ENCODE measurements at places on chromosomes 1 and 21.

DNA sequence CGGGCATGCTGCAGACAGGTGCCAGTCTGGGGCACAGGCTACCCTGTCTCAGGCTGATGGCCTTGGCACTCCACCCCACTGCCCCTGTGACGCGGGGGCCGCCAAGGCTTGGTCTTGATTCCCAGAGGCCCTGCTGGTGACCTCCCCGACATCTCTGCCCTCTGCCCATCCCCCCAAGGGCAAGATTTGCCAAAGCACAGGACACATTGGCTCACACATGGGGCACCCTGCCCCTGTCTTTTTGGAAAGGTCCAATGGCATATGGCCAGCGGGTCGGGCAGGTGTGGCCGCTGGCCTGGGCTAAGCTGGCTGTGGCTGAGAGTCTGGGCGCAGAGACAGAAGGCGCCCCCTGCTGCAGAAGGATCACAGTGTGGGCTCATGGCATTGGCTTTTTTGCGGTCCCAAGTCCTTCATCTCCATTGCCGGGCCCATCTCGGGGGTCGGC, 4.6 kb downstream of the MIB2 start:
- DNase-seq, result no peak

DNA sequence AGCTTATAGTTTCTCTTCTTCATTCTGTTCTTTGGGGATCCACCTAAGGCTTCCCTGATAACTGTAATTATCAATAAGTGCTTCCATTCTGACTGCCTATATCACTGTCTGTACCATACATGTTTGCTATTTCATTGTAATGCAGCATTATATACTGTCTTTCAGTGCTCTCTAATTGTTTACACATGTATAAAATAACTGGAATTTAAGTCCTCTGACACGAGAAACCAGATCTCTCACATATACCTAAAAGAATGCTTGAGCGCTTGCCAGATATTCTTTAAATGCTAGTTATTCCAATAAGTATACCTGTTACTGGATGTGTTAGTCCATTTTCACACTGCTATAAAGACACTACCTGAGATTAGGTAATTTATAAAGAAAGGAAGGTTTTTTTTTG, 34.7 kb downstream of the CELF3 start:
- no peak for DNase-seq

GRCh38 chr1:160726114-160726497, 12.9 kb upstream of the SLAMF7 start:
- no peak for DNase-seq

GRCh38 chr1:2645776-2646175, 13.0 kb upstream of the MMEL1 start:
- no peak for DNase-seq

- peak; percentile 49 for DNase-seq
Observed at GRCh38 chr1:226133504-226134123, 52.9 kb downstream of the ACBD3 start.

GRCh38 chr21:14542638-14543037, 3.5 kb downstream of the SAMSN1 start:
- no peak for DNase-seq

DNA sequence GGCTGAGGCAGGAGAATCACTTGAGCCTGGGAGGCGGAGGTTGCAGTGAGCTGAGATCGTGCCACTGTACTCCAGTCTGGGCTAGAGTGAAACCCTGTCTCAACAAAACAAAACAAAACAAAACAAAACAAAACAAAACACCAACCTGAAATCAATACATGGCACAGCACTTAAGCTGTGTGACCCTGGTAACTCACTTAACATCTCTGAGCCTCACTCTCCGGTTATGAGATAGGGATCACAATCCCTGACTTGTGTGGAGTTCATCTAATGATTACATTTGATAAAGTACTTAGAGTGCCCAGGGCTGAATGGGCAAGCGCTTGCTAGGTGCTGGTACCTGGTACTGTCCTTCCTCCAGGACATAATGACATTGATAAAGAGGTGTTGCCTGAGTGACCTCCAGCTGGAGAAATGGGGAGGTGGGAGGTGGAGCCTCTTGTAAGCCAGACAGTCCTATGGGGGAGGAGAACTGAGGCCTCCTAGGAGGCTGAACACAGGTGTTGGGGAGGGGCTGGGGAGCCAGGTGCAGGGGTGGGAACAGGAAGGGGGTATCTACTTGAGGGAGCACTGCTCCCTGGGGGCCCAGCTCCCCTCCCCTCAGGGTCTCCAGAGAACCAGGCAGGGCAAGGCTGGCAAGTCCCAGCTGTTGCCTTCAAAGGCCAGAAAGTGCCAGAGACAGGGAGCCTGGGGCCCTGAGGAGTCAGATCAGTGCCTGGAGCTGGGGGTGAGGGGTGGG, 17.9 kb downstream of the FOXO6 start:
- no peak for DNase-seq

- DNase-seq, result no peak
Observed at GRCh38 chr21:42051788-42052187, 19.3 kb upstream of the UMODL1 start.

- no peak for DNase-seq
Observed at GRCh38 chr1:198524556-198524955, 15.9 kb downstream of the ATP6V1G3 start.

DNA sequence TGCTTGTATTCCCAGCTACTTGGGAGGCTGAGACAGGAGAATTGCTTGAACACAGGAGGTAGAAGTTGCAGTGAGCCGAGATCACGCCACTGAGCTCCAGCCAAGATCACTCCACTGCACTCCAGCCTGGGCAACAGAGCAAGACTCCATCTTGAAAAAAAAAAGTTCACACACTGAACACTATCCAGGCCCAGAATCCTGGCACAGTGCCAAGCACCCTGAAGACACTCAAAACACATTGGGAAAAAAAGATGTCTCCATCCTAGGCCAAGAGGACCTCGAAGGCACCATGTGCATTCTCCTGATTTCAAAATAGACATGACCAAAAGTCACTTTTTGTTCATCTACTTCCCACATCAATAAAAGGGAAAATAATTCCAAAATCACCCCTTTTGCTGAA, 38.7 kb downstream of the SLC9A1 start:
- no peak for DNase-seq

DNA sequence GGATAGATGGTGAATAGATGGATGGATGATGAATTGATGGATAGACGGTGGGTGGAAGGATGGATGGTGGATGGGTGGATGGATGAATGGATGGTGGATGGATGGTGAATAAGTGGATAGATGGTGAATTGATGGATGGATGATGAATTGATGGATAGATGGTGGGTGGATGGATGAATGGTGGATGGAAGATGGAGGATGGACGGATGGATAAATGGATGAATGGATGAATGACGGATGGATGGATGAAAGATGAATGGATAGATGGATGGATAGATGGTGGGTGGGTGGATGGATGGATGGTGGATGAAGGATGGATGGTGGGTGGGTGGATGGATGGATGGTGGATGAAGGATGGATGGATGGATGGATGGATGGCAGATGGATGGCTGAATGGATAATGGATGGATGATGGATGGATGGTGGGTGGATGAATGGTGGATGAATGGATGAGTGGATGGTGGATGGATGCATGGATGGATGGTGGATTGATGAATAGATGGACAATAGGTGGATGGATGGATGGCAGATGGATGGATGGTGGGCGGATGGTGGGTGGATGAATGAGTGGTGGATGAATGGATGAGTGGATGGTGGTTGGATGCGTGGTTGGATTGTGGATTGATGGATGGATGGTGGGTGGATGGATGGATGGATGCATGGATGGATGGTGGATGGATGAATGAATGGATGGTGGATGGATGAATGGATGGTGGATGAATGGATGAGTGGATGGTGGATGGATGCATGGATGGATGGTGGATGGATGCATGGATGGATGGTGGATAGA, 5.3 kb downstream of the CHD5 start:
- no peak for DNase-seq

DNA sequence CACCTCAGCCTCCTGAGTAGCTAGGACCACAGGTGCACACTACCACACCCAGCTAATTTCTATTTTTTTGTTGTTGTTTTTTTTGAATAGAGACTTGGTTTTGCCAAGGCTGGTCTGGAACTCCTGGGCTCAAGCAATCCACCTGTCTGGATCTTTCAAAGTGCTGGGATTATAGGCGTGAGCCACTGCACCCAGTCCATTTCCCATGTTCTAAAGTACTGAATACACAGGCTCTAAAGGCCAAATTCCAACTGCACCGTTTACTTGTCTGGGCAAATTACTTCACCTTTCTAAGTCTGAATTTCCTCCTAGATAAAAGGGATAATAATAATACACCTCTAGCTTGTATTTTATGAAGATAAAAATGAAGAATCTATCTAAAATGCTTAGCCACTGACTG, 39.6 kb downstream of the FRRS1 start:
- no peak for DNase-seq

GRCh38 chr1:173502104-173502503, 25.0 kb downstream of the PRDX6 start:
- DNase-seq, result no peak

DNA sequence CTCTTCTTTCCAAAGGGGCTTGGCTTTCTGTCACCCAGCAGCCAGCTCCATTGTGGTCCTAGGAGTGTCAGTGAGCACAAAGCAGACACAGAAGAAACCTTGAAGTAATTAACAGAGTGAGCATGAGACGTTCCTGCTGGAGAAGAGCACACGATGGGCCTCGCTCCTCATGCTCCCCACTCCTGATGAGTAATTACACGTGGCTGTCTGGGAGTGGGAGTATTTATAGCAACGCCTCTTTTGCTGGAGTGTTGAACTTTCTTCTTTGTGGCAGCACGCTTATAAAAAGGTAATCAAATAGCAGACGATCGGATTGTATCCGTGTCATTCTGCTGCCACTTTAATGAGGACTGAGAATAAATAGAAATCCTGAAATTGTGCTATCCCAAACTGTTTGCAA, 185.8 kb downstream of the CAMTA1 start:
- no peak for DNase-seq

DNA sequence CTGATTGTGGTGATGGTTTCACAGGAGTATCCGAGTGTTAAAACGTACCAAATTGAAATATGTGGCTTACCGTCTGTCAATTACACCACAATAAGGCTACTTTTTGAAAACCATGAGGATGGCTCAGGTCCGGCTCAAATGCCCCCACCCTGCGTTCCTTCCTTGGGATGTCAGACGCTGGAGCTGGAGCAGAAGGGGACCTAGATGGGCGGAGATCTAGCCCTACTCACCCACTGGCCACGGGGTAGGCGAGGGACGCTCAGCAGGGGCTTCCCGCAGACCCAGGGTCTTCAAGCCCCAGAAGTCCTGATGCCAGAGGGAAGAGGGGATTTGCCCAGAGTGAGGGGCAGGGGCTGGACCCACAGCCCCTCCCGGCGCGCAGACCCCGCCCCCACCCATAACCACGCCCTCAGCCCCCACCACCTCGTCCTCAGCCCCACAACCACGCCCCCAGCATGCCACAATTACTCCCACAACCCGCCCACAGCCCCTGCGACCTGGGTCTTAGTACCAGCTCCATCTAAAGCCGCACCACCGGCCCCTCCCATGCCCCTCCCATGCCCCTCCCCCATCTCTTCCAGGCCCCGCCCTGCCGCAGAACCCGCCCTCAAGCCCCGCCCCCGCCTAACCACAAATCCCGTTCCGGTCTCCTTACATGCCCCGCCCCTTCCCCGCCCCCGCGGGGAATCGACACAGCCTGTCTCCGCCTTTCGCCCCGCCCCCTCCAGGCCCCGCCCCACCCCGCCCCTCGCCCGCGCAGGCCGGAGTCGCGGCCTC, at the start of gene LRRC3:
Gene LRRC3, plus strand, starts transcription at position 764 of the 777 bp plus-strand sequence. CDS start 1,135 bp downstream, outside the sequence.
- DNase-seq, result peak; percentile 37

GRCh38 chr1:192797891-192798290, 10.9 kb upstream of the RGS2 start:
- DNase-seq, result no peak

- no peak for DNase-seq
Observed at GRCh38 chr1:162169031-162169790, 99.7 kb downstream of the NOS1AP start.

DNA sequence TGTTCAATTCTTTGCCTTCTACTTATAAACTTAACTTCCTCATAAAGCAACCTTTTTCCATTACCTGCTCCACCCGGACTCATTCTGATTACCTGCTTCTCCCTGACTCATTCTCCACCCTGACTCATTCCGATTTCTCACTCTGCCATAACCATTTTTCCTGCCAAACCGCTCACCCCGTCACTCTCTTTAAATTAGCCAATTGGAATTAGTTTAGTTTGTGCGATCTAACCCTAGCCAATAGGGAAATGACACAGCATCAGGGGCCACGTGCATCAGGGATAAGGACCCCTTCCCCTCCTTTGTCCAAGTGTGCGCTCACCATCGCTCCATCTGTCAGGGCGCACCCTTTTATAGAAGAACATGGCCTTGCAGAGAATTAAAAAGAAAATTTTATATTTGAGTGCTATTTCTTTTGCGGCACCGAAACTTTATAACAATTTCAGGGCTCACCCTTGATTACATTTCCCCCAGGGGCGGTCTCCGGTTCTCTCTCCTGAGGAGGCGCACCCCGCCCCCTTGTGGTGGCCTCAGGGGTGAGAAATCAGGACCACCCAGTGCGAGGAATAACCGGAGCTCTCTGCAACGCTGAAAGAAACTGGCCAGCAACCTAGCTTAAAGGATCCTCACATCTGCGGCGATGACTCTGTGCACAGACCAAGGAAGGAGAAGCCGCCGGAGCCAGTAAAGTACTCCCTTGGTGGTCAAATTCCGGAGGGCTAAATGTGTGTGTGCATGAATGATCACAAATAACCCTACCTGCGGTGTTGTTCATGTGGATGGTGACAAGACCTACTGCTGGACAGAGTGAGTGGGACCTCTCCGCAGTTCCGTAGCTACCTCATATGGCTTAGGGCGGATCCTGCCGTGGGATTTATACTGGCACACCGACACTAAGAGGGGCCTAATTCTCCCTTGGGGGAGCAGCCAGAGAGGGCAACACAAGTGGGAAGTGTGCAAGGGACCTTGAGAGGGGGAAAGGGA, 30.3 kb upstream of the CBR3 start:
- no peak for DNase-seq

DNA sequence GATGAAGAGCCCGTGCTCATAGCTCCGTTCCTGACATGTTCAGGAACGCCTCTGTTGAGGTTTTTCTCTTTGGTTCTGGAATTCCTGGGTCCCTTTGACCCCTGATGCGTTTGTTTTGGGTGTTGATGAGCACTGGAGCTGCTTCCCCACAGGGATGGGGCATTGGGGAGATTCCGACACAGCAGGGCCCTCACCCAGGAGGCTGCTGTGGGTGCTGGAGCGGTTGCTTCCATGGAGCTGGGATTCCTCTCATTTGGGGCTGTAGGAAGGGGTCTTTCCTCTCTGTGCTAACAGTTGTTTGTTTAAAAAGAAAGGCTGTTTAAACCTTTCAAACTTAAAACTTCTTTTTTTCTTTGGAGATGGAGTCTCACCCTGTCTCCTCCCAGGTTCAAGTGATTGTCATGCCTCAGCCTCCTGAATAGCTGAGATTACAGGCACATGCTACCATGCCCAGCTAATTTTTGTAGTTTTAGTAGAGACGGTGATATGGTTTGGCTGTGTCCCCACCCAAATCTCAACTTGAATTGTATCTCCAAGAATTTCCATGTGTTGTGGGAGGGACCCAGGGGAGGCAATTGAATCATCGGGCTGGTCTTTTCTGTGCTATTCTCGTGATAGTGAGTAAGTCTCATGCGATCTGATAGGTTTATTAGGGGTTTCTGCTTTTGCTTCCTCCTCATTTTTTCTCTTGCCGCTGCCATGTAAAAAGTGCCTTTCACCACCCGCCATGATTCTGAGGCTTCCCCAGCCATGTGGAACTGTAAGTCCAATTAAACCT, 48.9 kb downstream of the SKI start:
- no peak for DNase-seq

- no peak for DNase-seq
Observed at GRCh38 chr1:14710331-14710730, 111.8 kb downstream of the KAZN start.

Measured in mesenteric fat pad (tissue), 1 donor.